ENCODE measurements at places on chromosomes 7 and 10.

DNA sequence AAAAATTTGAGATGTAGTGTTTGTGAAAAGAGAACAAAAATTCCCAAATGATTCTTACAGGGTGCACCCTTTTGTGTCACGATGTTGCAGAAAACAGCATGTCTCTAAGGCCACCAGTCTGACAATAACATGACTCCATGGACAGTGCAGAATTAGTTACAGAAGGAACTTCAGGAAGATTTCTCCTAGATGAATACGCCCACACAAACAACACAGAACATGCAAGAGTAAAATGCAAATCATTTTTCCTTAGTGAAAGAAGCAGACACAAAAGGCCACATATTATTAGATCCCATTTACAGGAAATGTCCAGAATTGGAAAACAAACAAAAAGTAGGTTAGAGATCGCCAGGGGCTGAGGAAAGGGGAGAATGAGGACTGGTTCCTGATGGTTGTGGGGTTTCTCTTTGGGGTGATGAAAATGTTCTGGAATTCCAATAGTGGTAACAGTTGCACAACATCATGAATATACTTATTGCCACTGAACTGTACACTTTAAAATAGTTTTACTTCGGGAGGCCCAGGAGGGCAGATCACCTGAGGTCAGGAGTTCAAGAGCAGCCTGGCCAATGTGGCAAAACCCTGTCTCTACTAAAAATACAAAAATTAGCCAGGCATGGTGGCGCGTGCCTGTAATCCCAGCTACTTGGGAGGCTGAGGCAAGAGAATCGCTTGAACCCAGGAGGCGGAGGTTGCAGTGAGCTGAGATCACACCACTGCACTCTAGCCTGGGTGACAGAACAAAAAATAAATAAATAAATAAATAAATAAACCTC, 10.2 kb downstream of the ZC3HAV1 start:
- no peak for DNase-seq

DNA sequence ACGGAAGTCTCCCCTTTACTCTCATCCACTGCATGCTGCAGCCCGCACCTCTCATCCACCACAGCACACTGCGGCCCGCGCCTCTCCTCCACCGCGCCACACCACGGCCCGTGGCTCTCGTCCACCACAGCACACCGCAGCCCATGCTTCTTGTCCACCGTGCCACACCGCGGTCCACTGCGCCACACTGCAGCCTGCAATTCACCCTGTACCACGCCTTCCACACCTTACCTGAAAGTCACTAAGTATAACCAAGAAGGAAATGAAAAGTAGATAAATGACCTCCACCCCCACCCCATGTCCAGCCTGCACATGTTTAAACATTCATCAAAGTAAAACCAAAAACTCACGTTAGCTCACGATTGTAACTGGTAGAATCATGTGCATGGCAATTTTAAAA, 176.1 kb downstream of the DIP2C start:
- DNase-seq, result no peak

DNA sequence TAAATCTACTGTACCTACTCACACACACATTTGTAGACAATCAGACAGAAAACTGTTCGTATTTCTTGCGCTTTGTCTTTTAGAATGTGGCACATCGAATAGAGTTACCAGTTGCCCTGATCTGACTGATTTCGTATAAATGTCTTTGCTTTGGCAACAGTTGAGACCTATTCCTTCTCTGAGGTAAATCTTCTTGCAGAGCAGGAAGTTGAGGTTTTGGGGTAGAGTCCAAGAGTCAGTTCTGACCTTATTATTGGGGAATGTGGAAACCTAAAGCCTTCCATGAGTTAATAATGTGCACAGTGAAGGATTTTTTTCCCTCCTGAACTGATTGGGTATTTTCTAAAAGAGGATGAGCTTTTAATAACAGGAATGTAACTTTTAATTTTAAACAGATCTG, 135.3 kb downstream of the KIAA1217 start:
- no peak for DNase-seq

DNA sequence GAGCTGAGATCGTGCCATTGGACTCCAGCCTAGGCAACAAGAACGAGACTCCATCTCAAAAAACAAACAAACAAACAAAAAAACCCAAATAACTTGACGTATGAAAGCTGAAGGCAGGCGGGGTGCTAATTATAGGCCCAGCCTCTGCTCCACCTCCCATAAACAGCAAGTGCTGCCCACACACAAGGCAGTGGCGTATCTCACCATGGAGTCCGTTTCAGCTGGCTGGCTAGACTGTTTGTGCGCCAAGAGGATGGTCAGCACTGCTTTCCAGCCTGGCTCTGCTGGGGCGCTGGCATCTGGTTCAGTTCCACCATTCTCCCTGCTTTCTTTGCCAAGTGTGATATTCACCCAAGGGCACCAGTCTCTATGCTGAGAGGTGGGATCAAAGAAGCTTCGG, 29.1 kb downstream of the ZC3HC1 start:
- DNase-seq, result no peak

- DNase-seq, result no peak
Observed at GRCh38 chr10:103067956-103068355, 125.1 kb downstream of the NT5C2 start.

GRCh38 chr7:100604028-100604975, 2.1 kb downstream of the PCOLCE start:
- DNase-seq, result peak; percentile 58

DNA sequence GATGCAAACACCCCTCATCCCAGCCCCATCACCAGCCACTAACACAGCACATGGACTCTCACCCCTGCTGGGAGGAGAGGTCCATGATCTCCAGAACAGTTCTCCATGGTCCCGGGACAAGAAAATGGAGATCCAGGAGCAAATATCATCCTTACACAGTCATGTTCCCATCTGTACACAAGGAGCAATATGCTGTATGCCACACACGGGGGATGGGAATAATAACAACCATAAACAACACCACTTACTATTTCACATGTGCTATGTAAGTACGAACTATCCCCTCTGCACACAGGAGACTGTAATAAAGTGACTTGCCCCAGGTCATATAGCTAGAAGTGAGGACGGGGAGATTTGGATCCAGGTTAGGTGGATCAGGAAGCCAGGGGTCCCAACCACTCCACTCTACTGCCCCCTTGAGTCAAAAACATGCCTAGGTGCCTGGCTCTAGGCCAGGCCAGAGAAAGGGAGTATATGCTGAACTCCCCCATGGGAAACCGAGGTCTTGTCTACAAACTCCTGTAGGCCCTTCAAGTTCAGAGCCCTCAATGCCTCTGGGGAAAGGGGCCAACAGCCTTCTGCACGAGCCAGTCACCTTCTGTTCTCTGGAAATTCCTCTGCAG, 34.1 kb downstream of the LRRC20 start:
- no peak for DNase-seq

GRCh38 chr10:62684911-62685310, 119.6 kb upstream of the ADO start:
- no peak for DNase-seq

GRCh38 chr7:43619213-43620012, 36.5 kb downstream of the STK17A start:
- no peak for DNase-seq

DNA sequence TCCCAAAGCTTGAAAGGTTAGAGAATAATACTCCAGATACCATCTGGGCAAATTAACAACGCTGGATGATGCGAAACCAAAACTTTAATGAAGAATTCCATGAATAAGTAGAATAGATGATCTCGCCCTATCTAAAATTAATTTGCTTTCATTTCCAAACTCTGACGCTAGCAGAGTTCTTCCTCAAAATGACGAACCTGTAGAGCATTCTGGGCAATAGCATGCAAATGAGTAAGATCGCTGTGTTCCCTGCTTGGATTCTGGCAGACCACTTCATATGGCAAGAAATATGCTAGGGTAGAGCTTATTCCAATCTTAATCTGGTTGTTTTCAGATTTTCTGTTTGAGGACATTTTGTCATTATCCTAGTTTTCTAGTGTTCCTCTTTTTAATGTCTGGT, 36.1 kb upstream of the SMNDC1 start:
- no peak for DNase-seq

GRCh38 chr10:28095791-28096378, 97.0 kb upstream of the ODAD2 start:
- no peak for DNase-seq

GRCh38 chr10:75068523-75068922, 42.9 kb upstream of the SAMD8 start:
- DNase-seq, result no peak

- DNase-seq, result no peak
Observed at GRCh38 chr7:47763063-47763974, 181.4 kb upstream of the TNS3 start.

DNA sequence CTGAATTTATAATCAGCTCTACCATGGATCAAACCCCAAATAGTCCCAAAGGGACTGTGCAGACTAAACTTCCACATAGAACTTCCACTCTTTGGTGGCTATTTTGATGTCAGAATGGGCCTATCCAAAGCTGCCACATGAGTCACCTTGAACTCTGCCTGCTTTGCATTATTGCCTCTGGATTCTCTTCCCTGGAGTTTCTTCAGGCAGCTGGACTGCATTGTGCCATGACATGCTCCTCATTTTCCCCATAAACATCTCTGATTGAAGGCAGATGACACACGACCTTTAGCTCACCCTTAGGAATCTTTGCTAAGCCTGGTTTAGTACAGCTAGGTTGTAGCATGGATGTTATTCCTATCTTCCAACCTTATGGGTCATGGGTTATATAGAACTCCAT, 251.7 kb downstream of the FZD1 start:
- no peak for DNase-seq

GRCh38 chr7:3106361-3106826, 62.7 kb upstream of the CARD11 start:
- DNase-seq, result no peak

GRCh38 chr7:149827089-149827981, 10.8 kb upstream of the ZNF862 start:
- no peak for DNase-seq

DNA sequence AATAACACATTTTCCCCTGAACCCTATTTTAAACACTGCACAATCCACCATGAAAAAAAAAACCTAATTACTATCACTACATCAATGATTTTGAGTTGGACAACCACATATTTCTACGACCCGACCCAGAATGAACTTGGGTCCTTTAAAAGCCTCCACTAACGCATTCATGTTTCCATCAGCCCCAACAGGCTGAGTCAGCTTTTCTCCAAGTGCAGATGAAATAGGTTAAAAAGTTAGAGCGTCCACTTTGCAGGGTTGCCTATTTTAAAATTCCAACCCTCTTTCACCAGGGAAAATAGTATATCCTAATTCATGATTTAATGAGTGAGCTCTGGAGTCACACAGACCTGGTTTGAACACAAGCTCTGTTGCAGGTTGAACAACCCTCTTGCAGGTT, 501.0 kb upstream of the SORCS1 start:
- DNase-seq, result no peak

- DNase-seq, result no peak
Observed at GRCh38 chr10:21593986-21594385, 60.0 kb downstream of the MLLT10 start.

DNA sequence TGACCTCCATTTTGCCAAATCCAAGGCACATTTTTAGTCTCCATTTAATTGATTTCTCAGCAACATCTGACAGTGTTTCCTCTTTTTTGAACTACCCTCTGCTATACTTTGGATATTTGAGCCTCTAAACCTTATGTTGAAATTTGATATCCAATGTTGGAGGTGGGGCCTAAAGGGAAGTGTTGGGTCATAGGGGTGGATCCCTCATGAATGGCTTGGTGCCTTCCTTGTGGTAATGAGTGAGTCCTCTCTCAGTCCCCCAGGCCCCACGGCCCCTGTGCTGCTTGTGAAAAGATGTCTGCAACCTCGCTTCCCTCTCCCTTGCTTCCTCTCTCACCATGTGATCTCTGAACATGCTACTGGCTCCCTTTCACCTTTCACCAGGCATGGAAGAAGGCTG, 96.8 kb upstream of the DGKB start:
- DNase-seq, result no peak

- DNase-seq, result no peak
Observed at GRCh38 chr7:23700046-23700445, 10.0 kb upstream of the STK31 start.

DNA sequence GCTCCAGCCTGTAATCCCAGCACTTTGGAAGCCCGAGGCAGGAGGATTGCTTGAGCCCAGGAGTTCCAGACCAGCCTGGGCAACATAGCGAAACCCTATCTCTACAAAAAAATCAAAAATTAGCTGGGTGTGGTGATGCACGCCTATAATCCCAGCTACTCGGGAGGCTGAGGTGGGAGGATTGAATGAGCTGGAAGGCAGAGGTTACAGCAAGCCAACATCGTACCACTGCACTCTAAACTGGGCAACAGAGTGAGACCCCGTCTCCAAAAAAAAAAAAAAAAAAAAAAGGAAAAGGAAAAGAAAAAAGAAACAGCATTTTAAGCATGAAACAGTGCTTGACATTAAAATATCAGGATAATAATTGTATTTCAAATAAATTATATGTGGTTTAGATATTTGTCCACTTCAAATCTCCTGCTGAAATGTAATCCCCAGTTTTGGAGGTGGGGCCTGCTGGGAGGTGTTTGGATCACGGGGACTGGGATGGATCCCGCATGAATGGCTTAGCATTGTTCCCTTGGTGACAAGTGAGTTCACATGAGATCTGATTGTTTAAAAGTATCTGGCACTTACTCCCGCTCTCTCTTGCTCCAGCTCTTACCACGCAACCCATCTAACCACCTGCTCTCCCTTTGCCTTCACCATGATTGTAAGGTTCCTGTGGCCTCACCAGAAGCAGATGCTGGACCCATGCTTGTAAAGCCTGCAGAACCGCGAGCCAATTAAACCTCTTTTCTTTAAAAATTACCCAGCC, 103.4 kb downstream of the SRPK2 start:
- no peak for DNase-seq

GRCh38 chr7:82244947-82245517, 198.5 kb downstream of the CACNA2D1 start:
- DNase-seq, result no peak

DNA sequence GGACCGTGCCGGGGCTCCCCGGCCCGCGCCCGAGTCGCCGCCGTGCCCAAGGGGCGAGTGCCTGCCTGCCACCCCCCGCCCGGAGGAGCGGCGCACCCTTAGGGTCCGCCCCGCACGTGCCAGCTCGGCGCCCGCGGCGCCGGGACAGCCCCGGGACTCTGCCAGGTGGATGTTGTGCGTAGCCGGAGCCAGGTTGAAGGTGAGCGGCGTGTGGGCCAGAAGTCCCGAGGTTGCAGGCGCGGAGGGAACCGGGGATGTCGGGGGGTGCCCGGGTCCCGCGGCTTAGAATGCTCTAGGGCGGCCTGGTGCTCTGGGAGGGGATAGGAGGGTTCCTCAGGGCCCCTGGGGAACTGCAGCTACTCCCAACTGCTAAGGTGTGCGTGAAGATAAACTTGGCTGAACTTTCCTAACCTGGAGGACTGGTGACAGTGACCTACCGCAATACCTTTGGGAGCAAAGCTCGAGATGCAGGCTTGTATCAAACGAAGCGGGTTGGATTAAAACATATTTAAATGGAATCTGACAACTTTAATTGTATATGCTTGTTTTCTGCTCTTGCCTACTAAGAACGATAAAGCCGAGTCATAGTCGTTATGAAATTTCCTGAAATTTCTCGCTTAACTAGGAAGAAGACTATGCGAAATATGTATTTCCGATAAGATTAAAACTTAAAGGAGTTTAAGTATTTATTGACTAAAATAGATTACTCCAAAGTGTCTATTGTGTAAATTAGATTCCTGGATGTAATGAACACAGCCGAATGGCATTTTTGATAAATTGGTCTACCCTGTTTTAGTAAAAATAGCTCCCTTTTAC, at the start of gene CUX1:
TSS of gene CUX1 (plus strand) at position 156 of the 816 bp plus-strand sequence. CDS start at position 170, 14 bp downstream.
- peak; percentile 15 for DNase-seq
